ENCODE measurements at places on chromosomes 1 and 21.
A peak's percentile ranks its signal among the peaks of the same experiment; 100 is the strongest.

DNA sequence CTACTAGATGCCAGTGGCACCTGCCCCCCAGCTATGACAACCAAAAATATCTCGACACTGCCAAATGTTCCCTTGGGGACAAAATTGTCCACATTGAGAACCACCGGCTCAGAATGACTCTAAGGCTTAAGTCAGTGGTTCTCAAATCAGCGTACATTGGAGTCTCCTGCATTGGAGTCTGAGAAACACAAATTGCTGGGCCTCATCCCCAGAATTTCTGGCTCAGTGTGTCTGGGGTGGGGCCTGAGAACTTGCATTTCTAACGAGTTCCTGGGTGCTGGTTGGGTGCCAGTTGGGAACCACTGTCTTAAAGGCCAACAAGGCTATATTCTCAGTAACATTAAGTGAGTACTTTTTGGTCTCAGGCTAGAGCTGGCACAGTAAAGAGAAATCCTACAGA lies 77.7 kb upstream of the GADD45A start:
- peaks cover 14% of the 10 kb centered on the region for H3K27me3 ChIP-seq
- H3K4me3 ChIP-seq, result no peak overlapping the region
- peaks cover 4% of the 10 kb centered on the region for H3K4me1 ChIP-seq
- no peak for DNase-seq
- no peaks in the 10 kb centered on the region for H3K36me3 ChIP-seq
- no peak overlapping the region for H3K27ac ChIP-seq

DNA sequence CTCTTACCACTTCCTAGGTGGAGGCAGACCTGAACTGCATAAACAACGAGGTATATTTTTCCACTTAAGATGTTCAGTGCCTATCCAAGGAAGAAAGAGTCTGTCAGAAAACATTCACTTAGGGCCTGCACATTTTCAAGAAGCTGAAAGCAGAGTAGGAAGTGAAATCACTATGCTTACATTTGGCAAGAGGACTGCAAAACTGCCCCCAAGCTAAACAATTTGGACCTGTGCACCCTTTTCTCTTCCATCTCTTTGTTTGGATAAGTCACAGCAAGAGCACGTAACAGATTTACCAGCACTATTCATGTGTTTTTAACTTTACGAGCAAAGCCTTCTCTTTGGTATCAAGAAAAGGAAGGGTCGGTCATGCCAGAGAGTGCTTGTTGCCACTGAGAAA lies 13.2 kb upstream of the BEND5 start:
- H3K27ac ChIP-seq, result no peak overlapping the region
- no peaks in the 10 kb centered on the region for H3K4me1 ChIP-seq
- no peaks in the 10 kb centered on the region for H3K36me3 ChIP-seq
- H3K27me3 ChIP-seq, result peaks cover 4% of the 10 kb centered on the region

DNA sequence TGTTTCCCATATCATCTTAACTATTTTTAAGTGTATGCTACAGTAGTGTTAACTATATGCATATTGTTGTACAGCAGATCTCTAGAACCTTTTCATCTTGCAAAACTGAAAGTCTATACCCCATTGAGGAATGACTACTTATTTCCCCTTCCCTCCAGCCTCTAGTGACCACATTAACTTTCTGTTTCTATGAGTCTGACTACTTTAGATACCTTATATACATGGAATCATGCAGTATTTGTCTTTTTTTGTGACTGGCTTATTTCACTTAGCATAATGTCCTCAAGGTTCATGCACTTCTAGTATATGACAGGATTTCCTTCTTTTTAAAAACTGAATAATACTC lies 96.5 kb upstream of the BTG3 start:
- H3K27ac ChIP-seq, result peak overlapping the region; percentile 71
- H3K4me3 ChIP-seq, result no peak overlapping the region
- DNase-seq, result no peak
- no peaks in the 10 kb centered on the region for H3K36me3 ChIP-seq
- no peaks in the 10 kb centered on the region for H3K27me3 ChIP-seq

- H3K4me3 ChIP-seq, result no peak overlapping the region
- no peaks in the 10 kb centered on the region for H3K36me3 ChIP-seq
- no peak overlapping the region for H3K27ac ChIP-seq
- H3K27me3 ChIP-seq, result peaks cover 42% of the 10 kb centered on the region
- no peak for DNase-seq
Observed at GRCh38 chr21:41758550-41758949, 8.3 kb downstream of the RIPK4 start.

GRCh38 chr1:17538428-17539117 lies 925 bp upstream of the ARHGEF10L start:
- no peak for DNase-seq
- no peak overlapping the region for H3K27ac ChIP-seq
- H3K36me3 ChIP-seq, result no peaks in the 10 kb centered on the region
- H3K4me3 ChIP-seq, result peak overlapping the region; percentile 74
- H3K4me1 ChIP-seq, result peaks cover 6% of the 10 kb centered on the region
- H3K27me3 ChIP-seq, result peaks cover 83% of the 10 kb centered on the region

GRCh38 chr1:177116941-177117340 lies 47.6 kb downstream of the ASTN1 start:
- no peaks in the 10 kb centered on the region for H3K4me1 ChIP-seq
- H3K27me3 ChIP-seq, result peaks cover 4% of the 10 kb centered on the region
- no peak overlapping the region for H3K4me3 ChIP-seq
- no peaks in the 10 kb centered on the region for H3K36me3 ChIP-seq
- H3K27ac ChIP-seq, result no peak overlapping the region

DNA sequence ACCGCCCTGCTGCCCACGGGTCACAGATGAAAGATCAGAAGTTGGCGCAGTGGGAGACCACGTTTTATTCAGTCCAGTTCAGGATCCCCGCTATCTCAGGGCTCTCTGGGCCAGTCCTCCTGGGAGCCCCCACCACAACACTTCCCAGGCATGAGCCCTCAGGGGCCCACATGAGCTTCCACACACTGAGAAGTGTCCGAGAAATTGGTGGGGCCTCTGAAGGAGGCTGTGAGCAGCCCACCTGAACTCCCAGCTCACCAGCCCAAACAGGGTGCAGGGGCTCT lies 12.1 kb downstream of the TRIM46 start:
- peaks cover 4% of the 10 kb centered on the region for H3K4me1 ChIP-seq
- H3K27ac ChIP-seq, result no peak overlapping the region
- peaks cover 18% of the 10 kb centered on the region for H3K36me3 ChIP-seq
- H3K4me3 ChIP-seq, result no peak overlapping the region
- DNase-seq, result no peak

DNA sequence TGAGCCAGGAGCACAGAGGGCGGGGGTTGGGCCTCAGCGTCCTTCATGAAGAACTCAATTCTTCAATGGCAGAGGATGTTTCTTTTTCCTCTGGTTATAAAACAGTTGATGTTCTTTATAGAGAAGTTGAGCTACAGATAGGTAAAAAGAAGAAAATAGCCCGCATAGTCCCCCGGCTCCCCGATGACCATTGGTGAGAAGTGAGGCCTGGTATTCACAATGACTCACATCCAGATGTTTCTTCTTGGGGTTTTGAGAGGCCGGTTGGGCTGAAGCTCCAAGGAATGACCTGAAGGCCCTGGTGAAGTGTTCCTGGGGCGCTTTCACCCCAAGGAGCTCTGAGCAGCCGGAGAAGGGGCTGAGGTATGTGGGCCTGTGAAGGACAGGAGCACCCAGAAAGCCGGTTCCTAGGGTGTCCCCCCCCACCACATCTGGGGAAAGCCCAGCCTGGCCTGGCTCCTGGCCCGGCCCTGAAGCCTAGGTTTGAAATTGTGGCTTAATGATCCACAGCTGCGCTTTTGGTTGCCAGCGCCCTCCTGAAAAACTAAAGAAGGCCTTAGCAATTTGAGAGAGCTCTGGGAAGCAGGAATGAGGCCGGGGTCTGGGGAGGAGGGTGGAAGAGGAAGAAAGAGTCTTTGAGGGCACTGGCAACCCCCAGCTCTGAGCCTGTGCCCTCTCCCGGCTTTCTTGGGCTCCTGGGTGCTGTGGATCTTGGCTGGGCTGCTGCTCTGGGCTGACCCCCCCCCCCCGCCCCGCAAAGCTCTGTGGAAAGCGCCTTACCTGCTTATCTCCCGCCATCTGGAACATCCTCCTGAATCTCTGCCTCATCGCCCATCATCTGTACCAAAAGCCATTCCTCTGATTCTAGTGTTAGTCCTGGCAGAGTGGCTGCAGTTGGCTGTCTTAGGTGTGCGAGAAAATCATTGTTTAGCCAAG lies 444.7 kb downstream of the CAMTA1 start:
- H3K4me1 ChIP-seq, result no peaks in the 10 kb centered on the region
- no peak overlapping the region for H3K27ac ChIP-seq
- H3K4me3 ChIP-seq, result no peak overlapping the region
- no peaks in the 10 kb centered on the region for H3K36me3 ChIP-seq
- no peak for DNase-seq

GRCh38 chr1:94716965-94717364 lies 103.2 kb upstream of the SLC44A3 start:
- H3K4me1 ChIP-seq, result no peaks in the 10 kb centered on the region
- H3K27ac ChIP-seq, result no peak overlapping the region
- no peak for DNase-seq
- peaks cover 23% of the 10 kb centered on the region for H3K27me3 ChIP-seq
- no peak overlapping the region for H3K4me3 ChIP-seq

- peaks cover 7% of the 10 kb centered on the region for H3K4me1 ChIP-seq
- H3K27me3 ChIP-seq, result peaks cover 60% of the 10 kb centered on the region
- no peak overlapping the region for H3K4me3 ChIP-seq
- no peak overlapping the region for H3K27ac ChIP-seq
Observed at GRCh38 chr1:159122005-159122621, 45.5 kb upstream of the AIM2 start.

- H3K27me3 ChIP-seq, result no peaks in the 10 kb centered on the region
- H3K27ac ChIP-seq, result no peak overlapping the region
- no peak overlapping the region for H3K4me3 ChIP-seq
- DNase-seq, result no peak
Observed at GRCh38 chr21:36847189-36847588, 119.3 kb downstream of the HLCS start.

DNA sequence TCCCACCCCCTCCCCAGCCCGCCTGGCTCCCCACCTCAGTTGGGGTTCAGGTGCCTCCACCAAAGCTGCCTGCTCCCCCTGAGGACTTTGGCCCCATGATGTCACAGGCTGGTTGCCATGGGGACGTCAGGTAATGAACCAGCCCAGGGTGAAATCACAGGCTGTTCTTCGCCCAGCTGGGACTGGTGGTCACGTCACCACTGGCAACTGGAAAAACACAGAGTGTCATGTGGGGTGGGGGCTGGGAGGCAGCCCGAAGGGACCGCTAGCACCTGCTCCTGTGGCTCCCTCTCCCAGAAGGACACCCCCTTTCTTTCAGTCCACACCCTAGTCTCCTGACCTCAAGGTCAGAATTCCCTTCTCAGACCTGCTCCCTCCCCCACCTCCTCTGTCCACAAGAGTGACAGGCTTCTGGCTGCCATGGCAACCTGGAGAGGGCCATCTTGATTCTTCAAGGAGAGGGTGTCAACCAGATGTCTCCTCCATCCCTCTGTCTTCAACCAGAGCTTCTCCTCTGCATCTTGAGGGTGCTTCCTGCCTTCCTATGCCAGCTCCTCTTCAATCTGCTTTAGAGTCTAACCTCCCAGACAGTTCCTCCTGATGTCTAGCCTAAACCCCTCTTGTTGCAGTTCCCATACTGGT lies 6.2 kb downstream of the FAM131C start:
- no peak overlapping the region for H3K4me3 ChIP-seq
- no peak for DNase-seq
- H3K36me3 ChIP-seq, result no peaks in the 10 kb centered on the region

GRCh38 chr1:43537423-43538142 lies 6.9 kb downstream of the PTPRF start:
- H3K27ac ChIP-seq, result no peak overlapping the region
- H3K4me1 ChIP-seq, result no peaks in the 10 kb centered on the region
- no peaks in the 10 kb centered on the region for H3K36me3 ChIP-seq
- no peak for DNase-seq

GRCh38 chr1:14543191-14543840 lies 55.2 kb upstream of the KAZN start:
- H3K27me3 ChIP-seq, result peaks cover 15% of the 10 kb centered on the region
- DNase-seq, result no peak
- H3K36me3 ChIP-seq, result no peaks in the 10 kb centered on the region
- no peak overlapping the region for H3K27ac ChIP-seq
- H3K4me1 ChIP-seq, result no peaks in the 10 kb centered on the region

- no peaks in the 10 kb centered on the region for H3K36me3 ChIP-seq
- no peak overlapping the region for H3K4me3 ChIP-seq
- no peaks in the 10 kb centered on the region for H3K4me1 ChIP-seq
- DNase-seq, result no peak
Observed at GRCh38 chr21:17554679-17555465, 42.0 kb downstream of the CXADR start.

DNA sequence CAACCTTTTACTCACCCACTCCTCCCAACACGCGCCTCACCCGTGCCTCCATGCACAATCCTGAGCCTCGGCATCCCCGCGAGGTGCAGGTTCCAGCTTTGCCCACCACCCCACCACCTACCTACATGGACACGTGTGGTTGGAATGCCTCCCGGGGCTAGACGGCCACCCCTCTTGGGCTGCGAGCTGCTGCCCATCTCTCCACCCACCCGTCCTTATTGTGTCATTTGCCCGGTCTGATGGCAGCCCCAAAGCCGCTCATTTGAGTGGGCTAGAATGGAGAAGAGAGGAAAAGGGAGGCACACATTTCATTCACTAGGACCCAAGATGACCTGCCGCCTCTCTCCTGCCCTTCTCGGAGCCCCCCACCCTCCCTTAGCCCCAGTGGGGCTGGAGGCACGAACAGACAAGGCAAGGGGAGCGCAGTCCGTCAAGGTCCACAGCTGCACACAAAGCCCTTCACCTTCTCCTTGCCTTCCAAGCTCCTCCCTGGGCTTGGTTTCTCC lies 785 bp downstream of the ZNF697 start:
- H3K27me3 ChIP-seq, result peaks cover 70% of the 10 kb centered on the region
- no peaks in the 10 kb centered on the region for H3K36me3 ChIP-seq
- no peaks in the 10 kb centered on the region for H3K4me1 ChIP-seq
- H3K27ac ChIP-seq, result no peak overlapping the region
- no peak overlapping the region for H3K4me3 ChIP-seq

GRCh38 chr1:42747125-42747524 lies 7.1 kb upstream of the CLDN19 start:
- peak; percentile 29 for DNase-seq
- no peaks in the 10 kb centered on the region for H3K27me3 ChIP-seq
- H3K36me3 ChIP-seq, result peaks cover 17% of the 10 kb centered on the region
- H3K4me3 ChIP-seq, result no peak overlapping the region
- H3K4me1 ChIP-seq, result no peaks in the 10 kb centered on the region

DNA sequence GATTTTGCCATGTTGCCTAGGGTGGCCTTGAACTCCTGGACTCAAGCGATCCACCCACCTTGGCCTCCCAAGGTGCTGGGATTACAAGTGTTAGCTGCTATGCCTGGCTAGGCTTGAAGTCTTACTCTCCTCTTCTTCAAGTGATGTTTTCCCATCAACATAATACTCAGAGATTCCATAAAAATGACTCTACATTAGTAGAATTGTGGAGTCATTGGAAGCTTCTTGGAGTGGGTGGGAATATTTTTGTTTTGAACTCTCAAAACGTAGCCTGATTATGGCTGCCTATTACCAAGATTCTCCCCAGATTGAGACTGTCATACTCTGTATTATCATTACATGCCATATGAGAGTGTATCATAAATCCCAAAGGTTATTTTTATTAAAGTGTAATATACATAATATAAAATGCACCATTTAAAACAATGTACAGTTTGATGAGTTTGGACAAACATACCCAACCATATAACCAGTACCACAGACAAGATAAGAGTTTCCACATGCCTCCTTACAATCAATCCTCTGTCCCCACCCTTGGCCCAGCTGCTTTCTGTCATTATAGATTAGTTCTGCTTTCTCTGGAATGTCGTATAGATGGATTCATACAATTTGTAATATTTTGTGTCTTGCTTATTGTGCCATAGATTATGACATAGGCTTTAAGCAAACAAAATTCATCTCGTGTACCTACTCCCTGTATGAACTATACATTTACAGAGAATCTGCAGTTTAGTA lies 8.0 kb upstream of the DNM3 start:
- no peak overlapping the region for H3K4me3 ChIP-seq
- no peaks in the 10 kb centered on the region for H3K4me1 ChIP-seq
- H3K27me3 ChIP-seq, result no peaks in the 10 kb centered on the region
- no peak overlapping the region for H3K27ac ChIP-seq
